ENCODE measurements at places on chromosomes 7 and 10.

DNA sequence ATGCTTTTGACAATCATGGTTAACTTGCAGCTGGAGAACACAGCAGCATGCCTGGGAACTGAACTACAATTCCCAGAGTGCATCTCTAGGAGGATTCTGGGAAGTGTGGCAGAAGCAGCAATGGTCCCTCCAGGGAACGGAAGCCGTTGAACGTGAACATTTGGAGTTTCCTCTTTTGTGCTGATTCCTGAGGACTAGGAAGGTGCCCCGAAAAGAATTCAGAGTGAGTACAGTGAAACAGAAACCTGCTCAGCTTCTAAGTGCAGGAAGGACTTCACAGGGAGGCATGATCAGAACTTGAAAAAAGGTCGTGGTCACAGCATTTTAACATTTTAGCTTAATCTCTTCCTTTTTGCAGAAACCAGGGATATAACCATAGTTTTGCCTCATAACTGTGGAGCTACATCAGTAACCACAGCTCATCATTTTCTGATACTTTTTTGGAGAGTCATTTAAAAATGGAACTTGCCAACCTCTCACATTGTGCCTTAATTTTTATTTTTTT lies at the start of gene NUDT13:
NUDT13 (plus strand) TSS at position 111 of the 505 bp plus-strand sequence. CDS start 3,911 bp downstream, outside the sequence.
- DNase-seq: no peak

DNA sequence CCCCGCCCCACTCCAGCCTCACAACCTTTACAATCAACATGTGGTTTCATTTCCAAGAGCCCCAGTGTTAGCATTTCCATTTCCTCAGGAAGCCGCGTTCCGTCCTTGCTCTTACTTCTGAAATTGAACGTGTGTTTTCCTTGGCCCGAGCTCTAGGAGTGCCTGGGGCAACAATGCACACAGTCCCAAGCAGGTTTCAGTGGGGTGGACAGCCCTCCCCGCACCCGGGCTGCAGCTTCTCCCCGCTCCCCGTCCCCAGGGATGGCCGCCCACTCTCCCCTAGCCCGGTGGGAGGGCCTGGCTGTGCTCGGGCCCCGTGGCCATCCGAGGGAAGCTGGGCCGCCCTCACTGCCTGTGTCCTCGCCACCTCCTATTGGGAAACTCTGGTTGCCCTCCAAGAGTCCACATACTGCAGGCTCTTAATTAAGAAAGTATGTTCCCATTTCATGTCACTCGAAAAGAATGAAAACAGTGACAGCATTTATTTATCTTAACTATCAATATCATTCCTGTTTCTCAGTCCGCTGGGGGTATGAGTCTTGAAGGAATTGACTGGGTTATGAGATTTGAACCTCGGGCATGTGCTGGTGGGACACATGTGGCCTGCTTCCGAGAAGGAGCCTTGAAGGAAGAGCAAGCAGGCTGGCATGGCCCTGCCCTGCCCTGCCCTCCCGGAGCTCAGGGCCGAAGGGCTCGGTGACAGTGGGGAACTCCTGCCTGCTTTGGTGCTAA lies 163.8 kb downstream of the GRK5 start:
- DNase-seq: no peak

- no peak for DNase-seq
Observed at GRCh38 chr7:129176916-129177710, 11.3 kb upstream of the SMO start.

GRCh38 chr7:29278337-29279069 lies 83.9 kb downstream of the CHN2 start:
- DNase-seq: no peak

DNA sequence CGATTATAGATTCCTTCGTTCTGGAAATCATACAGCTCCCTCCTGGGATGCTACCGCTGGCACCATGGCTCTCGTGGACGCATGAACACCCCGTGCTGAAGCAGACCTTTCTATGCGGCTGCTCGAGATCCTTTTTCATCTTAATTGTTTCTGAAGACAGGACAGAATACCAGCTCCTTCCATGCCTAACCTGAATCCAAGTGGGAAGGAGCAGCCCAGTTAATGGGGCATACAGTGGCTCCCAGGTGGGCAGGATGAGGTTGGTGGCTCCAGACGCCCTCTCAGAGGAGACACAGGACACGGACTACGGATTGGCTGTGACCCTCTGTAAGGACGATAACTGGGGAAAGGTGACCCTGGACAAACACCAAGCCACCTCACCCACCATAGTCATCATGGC lies 18.4 kb upstream of the LOXL4 start:
- no peak for DNase-seq

DNA sequence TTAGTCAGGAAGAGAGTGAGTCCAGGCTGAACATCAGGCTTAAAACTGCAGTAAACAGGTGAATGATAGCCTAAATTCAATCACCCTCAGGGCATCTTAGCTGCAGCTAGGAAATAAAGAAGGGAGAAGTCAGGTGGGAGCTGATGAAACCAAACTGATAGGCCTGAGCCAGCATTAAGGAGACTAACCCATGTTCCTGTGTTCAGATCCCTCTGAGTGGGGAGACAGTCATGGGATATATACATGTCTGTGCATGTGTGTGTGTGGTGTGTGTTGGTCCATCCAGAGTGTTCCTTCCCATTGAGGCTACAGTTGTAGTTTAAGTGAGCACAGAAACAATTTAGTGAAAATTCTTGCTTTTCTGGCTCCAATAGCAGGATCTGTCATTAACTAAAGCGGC lies 480.9 kb downstream of the PHTF2 start:
- no peak for DNase-seq

DNA sequence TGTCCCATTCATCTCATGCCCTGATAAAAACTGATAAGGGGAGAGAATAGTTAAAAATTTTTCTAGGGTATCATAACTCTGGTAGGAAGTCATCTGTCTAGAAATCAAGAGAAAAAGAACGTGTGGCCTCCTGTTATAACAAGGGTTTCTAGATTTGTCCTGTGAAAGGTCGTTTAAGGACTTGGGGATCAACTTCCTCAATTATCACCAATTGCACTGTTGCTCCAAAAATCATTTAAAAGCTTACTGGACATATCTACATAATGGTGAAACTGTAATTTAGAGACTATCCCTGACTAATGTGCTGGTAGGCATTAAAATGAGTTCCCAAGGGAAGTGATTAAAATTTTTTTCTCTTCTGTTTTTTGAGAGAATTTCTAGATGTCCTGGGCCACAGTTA lies 58.2 kb downstream of the GPR141 start:
- DNase-seq: no peak

GRCh38 chr10:43230101-43230908 lies 36.6 kb downstream of the RASGEF1A start:
- DNase-seq: no peak

- no peak for DNase-seq
Observed at GRCh38 chr7:102403563-102403962, 7.4 kb downstream of the PRKRIP1 start.

DNA sequence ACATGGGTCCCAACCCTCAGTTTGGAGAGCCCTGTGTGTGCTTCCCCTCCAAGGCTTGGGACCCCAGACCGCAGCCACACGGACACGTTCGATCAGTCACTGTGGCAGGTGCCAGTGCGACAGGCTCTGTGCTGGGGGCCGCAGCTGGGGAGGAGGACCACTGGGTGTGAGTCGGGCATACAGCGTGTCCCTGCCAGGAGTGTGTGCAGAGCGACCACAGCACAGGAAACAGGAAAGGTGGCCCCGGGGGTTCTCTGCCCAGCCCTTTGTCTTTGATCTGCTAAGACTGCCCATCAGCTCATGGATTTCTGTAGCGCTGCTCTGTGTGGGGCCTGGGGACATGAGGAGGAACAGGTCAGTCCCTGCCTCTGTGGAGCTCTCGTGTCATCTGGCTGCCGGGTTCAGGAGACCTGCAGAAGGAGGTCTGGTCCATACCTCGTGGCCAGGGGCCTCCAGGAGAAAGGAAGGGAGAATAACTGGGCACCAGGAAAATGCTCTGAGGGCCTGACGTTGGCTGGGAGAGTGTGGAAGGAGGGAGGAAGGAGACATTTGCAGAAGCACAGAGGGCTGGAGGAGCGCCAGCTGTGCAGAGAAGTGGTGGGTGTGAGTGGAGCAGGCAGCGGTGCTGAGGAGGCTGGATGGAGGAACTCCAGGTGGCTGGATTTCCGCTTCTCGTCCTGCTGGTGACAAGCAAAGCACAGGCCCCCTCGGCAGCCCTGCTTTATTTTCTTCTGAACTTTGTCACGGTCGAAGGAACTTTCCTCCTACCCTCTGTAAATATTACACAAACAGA lies 4.1 kb downstream of the NUDT1 start:
- no peak for DNase-seq

GRCh38 chr10:33630761-33631160 lies 296.3 kb upstream of the NRP1 start:
- no peak for DNase-seq

- DNase-seq: no peak
Observed at GRCh38 chr7:27104341-27105058, 2.0 kb upstream of the HOXA2 start.

- DNase-seq: no peak
Observed at GRCh38 chr10:103837370-103838069, 17.9 kb downstream of the SH3PXD2A start.

DNA sequence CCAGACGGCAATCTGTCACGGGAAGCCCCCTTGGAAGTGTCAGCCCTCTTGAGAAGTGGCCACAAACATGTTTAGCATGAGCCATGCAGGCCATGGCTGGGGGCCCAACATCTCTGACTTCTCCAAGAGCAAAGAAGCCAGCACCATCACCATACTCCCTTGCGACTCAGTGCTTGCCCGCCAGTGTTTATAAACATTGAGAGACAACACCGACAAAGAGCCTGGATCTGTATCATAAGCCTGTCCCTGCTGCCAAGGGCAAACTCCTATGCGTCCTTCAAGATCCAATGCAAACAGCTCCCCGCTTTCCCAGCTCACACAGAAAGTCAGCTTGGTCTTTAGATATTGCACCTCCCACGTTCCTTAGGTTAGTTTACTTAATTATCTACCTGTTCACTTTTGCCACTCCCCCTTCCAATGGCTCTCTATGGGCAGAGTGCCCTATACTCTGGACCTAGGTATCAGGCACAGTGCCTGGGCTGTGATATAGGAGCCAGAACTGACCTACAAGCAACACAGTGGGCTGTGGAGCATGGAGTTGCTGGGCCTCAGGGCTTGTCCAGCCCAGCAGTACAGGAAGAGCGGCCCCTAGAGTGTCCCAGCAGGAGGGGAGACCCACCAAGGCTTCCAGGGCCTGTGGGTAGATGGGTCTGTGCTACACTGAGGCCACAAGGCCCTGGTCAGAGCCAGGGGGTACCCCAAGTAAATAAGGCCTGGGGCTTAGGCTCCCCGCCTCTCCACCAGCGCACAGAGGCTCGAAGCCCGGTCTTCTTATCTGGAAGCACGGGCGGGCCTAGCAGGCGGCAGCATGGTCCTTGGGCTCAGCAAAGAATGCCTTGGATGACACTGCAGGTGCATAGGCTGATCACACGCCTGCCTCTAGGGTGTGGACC lies 37.7 kb downstream of the CAMK2B start:
- DNase-seq: no peak

GRCh38 chr10:60123172-60123571 lies 216.8 kb upstream of the CCDC6 start:
- no peak for DNase-seq

DNA sequence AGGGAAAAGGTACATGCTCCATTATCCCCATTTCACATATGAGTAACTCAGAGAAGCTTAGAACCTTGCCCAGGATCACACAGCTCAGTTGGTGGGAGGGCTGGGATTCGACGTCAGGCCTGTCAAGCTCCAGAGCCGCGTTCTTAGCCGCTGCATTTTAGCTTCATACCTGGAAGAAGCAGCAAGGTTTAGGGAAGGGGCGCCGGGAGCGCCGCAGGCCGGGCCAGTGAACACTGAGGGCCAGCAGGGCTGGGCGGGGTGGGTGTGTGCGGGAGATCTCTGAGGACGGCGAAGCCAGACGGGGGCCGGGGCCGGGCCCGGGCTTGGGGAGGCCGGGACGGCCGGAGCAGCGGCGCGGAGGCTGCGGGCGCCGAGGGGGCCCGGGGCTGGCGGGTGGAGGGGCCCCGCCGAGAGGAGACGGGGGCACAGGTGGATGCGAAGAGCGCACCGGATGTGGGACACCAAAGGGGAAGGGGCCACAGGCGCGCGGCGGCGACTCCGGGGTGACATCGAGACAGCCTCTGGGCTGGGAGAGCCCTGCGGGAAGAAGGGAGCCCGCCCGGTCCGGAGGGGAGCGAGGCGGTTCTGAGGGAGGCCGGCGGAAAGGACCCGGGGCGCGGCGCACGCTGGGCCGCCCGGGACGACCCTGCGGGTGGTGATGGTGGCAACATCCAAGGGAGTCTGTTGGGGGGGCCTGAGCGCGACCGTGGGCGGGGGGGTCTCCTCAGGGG lies 498 bp downstream of the NDST2 start:
- DNase-seq: no peak

DNA sequence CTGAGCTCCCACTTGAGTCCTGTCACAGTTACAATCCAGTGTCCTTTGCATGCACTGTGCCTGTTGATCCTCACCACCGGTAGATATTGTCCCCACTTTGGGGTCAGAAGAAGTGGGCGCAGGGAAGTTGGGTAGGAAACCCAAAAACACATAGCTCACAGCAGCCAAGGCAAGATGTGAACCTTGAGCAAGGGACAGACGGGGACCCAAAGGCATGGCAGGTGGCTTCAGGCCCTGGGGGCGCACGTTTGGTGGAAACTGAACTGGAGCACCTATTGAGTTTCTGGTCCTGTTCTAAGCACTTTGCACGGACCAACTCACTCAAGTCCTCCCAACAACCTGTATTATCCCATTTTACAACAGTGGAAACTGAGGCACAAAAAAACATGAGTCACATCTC lies 82.8 kb upstream of the ZNF716 start:
- no peak for DNase-seq

GRCh38 chr10:24168258-24169170 lies 40.4 kb upstream of the KIAA1217 start:
- DNase-seq: no peak

DNA sequence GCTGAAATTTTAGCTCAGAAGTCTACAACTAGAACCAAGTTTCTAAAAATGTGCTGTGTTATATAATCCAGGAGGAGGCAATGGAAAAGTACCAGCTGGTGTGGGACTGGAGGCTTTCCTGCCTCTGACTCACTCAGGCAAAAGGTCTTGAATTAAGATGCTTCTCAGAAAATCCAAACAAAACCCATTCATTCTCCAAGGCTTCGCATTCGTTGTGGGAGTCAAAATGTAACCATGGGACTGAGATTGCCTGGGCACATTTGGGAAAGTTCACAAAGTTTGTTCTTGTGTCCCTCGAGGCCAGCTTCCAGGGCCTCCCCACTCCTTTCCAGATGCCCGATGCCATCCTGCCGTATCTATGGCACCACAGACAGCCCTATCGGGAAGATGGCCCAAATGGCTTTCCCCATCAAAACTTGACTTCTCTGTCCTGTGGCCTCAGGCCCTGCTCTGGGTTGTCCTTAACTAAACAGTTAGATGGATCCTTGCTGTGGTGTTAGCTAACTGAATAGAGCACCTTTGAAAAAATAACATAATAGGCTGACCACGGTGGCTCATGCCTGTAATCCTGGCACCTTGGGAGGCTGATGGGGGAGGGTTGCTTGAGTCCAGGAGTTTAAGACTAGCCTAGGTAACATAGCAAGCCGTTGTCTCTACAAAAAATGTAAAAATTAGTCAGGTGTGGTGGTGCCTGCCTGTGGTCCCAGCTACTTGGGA lies 180.5 kb downstream of the PFKFB3 start:
- no peak for DNase-seq

DNA sequence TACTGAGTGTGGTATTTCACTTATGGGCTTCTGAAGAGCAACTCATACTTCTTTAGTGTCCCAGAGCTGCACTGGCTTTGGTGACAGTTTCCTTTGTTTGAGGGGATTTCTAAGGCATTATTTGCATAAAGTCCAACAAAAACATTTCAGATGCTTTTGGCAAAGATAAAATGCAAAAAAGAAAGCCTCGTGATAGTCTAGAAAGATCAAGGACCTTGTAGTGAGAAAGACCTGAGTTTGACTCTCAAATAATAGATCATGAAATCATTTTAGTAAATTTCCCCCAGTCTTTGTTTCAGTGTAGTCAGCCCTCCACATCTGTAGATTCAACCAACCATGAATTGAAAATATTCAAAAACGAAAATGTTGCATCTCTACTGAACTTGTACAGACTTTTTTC lies 107.4 kb downstream of the EEPD1 start:
- no peak for DNase-seq
